ENCODE measurements at places on chromosomes 3 and 15. TPM values are rescaled to one million over a fixed set of nuclear protein-coding genes. Genes with fewer than 3 reads are reported as not detected.

DNA sequence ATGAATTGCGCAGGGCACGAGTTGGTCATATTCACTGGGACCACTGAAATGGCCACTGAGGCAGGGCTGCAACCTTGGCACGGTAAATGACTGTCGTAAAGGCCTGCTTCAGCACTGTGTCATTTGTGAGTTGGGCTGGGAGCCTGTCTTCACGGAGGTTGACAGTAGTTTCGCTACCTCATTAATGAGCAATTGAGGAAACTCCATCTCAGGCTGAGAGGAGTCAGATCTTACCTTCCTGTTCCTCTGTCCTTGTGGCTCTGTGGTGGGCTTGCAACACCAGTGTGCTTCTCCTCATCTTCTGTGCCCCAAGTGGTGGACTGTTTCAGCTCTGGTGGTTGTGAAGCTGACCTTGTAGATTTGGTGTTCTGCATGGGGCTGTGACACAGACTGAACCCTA lies 80.1 kb upstream of the EIF1B start:
- no peak overlapping the region for H3K4me3 ChIP-seq
- no peaks in the 10 kb centered on the region for H3K36me3 ChIP-seq
- H3K27ac ChIP-seq, result no peak overlapping the region
- H3K4me1 ChIP-seq, result no peaks in the 10 kb centered on the region
- DNase-seq, result no peak

DNA sequence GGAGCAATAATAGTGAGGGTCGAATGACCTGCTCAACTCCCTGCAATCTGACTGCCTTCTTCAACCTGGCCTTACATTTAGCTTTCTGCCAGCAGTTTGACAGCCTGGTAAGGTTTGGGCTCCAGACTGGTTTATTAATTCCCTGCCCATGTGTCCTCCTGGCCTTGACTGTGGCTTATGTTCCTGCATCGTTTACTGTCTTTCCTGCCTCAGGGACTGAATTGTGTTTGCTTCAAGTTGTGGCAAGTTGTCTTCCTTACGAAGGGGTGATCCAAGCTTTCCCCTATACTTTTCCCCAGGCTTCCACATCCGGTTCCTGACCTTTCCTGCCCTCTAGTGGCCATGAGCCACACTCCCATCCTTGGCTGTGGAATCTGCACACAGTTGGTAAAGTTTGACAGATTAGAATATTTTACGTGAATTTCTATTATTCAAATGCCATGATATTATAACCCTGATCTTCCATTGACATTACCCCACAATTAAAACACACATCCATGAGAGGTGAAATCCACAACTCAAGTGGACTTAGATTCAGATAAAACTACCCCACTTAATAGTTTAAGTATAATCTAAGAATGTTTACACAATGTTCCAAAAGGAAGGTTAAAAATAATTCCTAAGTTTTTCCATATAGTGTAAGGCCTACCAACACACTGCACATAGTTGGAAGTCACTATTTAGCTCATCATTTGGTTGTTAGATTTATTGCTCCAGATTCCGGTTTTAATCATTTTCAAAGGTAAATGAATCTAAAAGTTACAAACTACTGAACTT lies 95.7 kb downstream of the NEDD4 start:
- H3K27ac ChIP-seq, result peak overlapping the region; percentile 92
- H3K36me3 ChIP-seq, result peaks cover 9% of the 10 kb centered on the region
- peak overlapping the region; percentile 45 for H3K4me3 ChIP-seq

- no peak overlapping the region for H3K27ac ChIP-seq
- H3K27me3 ChIP-seq, result no peaks in the 10 kb centered on the region
- no peak for DNase-seq
- no peaks in the 10 kb centered on the region for H3K4me1 ChIP-seq
Measured at GRCh38 chr3:89373434-89373833, 266.0 kb downstream of the EPHA3 start.

DNA sequence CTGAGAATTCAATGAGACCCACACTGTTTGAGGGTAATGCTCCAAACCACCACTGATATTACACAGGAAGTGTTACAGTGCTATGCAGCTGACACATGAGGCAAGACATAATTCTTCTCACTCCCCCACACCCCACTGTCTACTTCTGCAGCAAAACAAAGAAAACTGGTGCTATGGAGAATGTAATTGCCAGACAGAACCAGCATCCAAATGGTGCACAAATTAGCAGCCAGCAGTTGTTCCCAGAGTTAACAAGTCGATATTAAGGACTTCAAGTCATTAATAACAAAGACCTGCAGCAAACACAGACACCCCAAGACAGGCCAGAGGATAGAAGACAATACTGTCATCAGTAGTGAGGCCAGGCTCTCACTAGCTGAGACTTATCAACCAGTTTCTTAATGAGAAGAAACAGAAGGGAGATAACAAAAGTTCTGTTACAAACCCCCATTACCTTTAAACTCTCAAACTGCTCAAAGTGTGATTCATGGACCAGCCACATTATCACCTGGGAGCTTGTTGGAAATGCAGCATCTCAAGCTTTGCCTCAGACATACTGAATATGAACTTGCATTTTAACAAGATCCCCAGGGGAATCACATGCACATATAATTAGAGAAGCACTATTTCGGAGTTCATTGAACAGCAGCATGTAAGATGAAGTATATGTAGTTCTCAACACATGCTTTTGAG lies 58.7 kb upstream of the FNDC3B start:
- DNase-seq, result no peak
- no peak overlapping the region for H3K27ac ChIP-seq
- H3K4me3 ChIP-seq, result no peak overlapping the region

PLSCR5 gene
- not detected for total RNA-seq

GOLGA8J gene
- not detected for total RNA-seq

DNA sequence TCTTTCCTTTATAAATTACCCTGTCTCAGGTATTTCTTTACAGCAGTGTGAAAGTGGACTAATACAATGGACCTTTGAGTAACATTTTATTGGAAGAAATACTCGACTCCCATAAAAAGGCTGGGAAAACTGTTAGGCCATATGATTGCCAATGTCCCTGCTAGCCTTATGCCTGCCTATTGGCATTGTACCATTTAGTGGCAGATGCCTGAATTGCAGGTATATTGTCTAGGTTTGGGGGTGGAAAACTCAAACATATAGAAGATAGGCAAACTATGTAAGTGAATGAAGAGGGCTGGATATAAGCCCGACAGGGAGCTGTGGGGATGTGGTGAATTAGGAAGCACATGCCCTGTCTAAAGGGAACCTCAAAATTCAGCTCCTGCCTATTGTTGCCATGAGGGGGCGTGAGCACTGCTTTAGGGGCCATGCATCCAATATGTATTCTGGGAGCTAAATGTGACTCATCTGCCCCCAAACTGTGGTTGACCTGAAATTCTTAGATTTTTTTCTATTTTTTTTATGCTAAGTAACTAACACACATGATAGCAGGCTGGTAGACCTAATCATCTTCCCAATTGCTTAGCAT lies 65.2 kb upstream of the TRA2B start:
- no peaks in the 10 kb centered on the region for H3K4me1 ChIP-seq
- no peak overlapping the region for H3K27ac ChIP-seq
- H3K36me3 ChIP-seq, result no peaks in the 10 kb centered on the region

GRCh38 chr3:128703561-128703960 lies 22.4 kb upstream of the RAB7A start:
- DNase-seq, result no peak
- H3K27me3 ChIP-seq, result no peaks in the 10 kb centered on the region

GRCh38 chr3:14304101-14305045 lies 98.0 kb upstream of the SLC6A6 start:
- H3K27me3 ChIP-seq, result peaks cover 56% of the 10 kb centered on the region
- H3K4me1 ChIP-seq, result peaks cover 5% of the 10 kb centered on the region
- H3K36me3 ChIP-seq, result no peaks in the 10 kb centered on the region
- no peak overlapping the region for H3K4me3 ChIP-seq
- DNase-seq, result no peak

FOXB1 gene
- total RNA-seq, result not detected

DNA sequence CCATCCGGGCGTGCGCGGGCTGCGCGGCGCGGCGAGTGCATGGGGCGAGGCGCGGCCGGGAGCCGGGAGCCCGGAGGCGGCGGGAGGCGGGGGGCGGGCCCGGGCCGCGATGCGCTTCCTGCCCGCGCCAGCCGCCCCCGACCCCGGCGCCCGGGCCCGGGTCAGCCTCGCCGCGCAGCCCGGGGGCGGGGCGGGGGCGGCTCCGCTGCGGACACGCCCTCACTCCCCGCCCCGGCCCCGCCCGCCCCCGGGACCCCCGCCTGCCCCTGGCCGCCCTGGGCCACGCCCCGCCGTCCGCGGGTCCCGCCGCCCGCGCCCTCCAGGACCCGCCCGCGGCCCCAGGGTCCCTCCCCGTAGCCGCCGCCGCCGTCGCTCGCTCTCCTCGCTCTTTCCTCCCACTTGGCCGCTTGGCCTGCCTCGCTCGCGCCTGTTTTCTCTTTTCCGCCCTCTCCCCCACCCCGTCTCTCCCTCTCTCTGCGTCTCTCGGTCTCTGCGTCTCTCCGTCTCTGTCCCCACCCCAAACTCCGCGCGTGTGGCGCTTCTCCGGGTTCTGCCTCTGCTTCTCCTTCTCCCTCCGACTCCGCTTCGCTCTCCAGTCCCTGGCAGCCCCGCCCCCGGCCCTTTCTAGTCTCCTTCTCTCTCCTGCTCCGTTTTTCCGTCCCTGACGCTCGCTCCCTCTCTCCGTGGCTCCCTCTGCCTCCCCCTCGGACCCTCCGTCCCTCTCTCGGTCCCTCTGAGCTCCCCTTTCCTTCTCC lies at the start of gene PLXND1:
PLXND1 (minus strand) TSS at position 41 of the 755 bp plus-strand sequence; CDS start at position 4, 37 bp downstream.
- H3K27me3 ChIP-seq, result no peaks in the 10 kb centered on the region
- H3K36me3 ChIP-seq, result no peaks in the 10 kb centered on the region
- H3K4me1 ChIP-seq, result peaks cover 6% of the 10 kb centered on the region
- peak within 1 kb of the TSS; percentile 87 for H3K4me3 ChIP-seq
- no peak for DNase-seq

DNA sequence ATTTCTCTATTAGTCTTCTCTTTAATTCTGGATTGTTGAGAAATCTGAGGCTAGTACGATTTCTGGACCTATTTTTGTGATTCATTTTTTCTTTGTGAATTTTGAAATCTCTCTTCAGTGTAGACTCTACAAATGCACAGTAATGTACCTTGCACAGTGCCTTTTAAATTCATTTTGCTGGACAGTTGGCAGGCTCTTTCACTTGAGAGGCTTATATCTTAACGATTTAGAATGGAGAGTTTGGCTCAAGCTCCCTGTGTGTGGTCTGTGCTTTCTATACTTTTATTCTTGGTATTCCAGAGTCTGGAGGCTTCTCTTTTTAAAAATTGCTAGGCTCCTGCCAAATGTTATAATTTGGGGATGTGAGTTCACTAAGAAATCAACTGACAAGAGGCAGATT lies 8.8 kb downstream of the CRYBG3 start:
- no peak for DNase-seq
- H3K36me3 ChIP-seq, result no peaks in the 10 kb centered on the region
- peaks cover under 1% of the 10 kb centered on the region for H3K4me1 ChIP-seq
- no peak overlapping the region for H3K27ac ChIP-seq

- H3K27me3 ChIP-seq, result no peaks in the 10 kb centered on the region
- peaks cover 8% of the 10 kb centered on the region for H3K4me1 ChIP-seq
- H3K27ac ChIP-seq, result peak overlapping the region; percentile 2
- no peak for DNase-seq
- H3K36me3 ChIP-seq, result no peaks in the 10 kb centered on the region
Measured at GRCh38 chr3:177491296-177492032, 294.2 kb upstream of the TBL1XR1 start.

- DNase-seq, result no peak
- no peaks in the 10 kb centered on the region for H3K36me3 ChIP-seq
- no peaks in the 10 kb centered on the region for H3K27me3 ChIP-seq
Measured at GRCh38 chr15:50190723-50191122, 8.7 kb downstream of the SLC27A2 start.

DNA sequence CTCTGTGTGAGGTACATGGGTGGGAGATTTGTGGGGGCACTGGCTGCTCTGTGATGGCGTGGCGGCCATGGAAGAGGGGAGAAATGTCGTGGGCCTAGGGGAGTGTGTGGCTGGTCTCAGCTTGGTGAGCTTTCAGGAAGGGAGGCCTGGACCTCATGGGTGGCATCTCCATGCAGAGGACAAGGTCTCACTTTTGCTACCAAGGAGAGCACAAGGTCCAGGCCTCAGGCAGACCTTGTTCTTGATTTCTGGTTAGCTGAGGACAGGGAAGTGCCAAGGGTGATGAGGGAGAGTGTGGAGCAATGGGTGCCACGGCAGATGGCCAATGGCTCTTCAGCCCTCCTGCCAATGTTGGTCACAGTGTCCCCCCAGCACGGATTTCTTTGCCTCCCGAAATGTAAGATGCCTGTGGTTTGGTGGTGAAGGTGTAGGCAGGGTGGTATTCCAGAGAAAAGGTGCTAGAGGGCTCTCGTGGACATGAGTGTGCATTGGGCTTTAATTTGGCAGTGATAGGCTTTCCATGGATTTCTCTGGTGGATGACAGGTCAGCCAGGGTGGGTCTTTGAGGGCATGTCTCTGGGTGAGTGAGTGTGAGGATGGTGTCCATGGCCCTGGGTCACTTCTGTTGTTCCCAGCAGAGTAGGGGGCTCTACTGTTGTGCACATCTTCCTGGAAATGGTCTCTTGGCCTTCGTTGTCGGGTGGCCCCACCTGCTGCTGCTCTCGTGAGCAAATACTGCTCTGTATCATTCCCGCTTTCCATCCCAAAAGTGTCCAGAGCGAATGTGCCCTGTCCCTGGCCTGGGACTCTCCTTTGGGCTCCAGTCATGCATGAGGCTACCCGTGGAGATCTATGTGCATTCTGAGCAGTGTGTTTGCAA lies 108.0 kb downstream of the SNRPN start:
- no peak for DNase-seq
- H3K4me3 ChIP-seq, result no peak overlapping the region
- no peaks in the 10 kb centered on the region for H3K27me3 ChIP-seq
- H3K4me1 ChIP-seq, result no peaks in the 10 kb centered on the region

CFAP44 gene
- 4.0 TPM for total RNA-seq

- no peak overlapping the region for H3K27ac ChIP-seq
- H3K4me1 ChIP-seq, result no peaks in the 10 kb centered on the region
- no peaks in the 10 kb centered on the region for H3K36me3 ChIP-seq
Measured at GRCh38 chr3:27253391-27253790, 115.8 kb downstream of the NEK10 start.

DNA sequence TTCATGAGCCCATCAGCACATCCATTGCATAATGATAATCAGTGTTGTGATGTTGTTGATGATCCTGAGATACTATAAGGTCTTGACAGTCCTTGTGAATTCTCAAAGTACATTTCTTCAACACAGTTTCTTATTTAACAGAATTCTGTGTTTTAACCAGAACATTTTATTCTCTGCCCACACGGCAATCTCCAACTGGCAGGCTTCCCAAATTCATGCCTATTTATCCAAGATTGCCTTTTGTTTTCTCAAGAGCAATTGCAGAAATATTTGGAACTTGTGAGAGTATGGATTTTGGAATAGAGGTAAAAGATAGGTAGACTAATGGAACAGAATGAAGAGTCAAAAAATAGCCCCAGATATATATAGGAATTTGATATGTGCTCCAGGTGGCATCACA lies 116.0 kb downstream of the UACA start:
- no peak overlapping the region for H3K4me3 ChIP-seq
- no peak for DNase-seq
- peaks cover 7% of the 10 kb centered on the region for H3K4me1 ChIP-seq

GPR27 gene
- 6.3 TPM for total RNA-seq

BFSP2 gene
- not detected for total RNA-seq

PIAS1 gene
- 32.9 TPM for total RNA-seq

DNA sequence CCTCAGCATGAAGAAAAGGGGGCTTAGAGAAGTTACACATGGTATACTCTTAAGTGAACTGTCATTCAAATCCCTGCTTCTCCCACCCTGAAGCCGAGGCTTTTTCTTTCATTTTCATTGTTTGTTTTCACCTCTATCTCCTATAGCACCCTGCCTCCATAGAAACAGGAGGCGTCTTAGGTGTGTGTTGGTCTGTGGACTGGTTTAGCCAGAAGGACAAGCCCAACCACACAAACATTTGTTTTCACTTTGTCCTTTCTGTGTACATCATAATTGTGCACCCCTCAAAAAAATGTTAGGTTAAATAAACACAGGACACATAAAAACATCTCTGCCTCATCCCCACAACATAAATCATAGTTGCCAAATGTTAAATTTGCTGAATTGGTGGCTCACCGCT lies 73.3 kb upstream of the UBE2E2 start:
- no peak for DNase-seq
- no peak overlapping the region for H3K4me3 ChIP-seq
- no peak overlapping the region for H3K27ac ChIP-seq
